ENCODE measurements at places on chromosomes 5 and 9.
A peak's percentile ranks its signal among the peaks of the same experiment; 100 is the strongest.

GRCh38 chr9:135178498-135178897, 91.0 kb downstream of the OLFM1 start:
- DNase-seq = no peak

DNA sequence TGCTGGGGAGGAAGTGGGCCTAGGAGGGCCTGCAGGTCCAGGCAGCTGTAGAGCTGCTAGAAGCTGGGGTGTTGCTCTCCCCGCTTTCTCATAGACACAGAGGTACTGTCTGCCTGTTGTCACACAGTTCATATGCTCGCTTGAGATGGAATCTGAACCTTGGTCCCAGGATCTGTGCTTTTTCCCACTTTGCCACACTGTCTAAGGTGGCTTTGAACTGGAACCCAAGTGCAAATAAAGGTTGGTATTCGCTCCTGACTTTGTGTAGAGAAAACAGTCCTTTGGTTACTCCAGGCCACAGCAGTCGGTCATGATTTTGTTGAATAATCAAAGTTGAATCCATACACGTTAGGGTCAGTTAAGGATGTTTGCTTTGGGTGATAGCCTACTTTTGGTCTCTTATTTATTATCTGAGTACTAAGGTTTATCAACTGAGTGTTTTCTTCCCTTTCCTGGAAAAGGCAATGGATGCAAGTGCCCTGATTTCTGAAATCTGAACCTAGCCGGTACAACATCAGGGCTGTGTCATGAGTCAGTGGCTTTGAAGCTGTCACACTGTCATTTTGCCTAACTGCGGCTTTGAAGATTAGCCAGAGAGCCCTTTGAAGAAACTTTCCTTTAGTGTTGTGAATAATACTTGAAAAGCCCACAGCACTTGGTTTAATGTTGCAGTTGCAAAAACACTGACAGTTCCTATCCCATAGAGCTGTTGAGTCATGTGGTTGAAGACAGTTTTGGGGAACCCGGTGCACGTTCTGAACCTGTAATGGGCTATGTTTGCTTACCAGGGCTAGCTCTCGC, 41.3 kb downstream of the HABP4 start:
- no peak for DNase-seq

- peak; percentile 14 for DNase-seq
Observed at GRCh38 chr5:173429489-173430150, 101.4 kb upstream of the STC2 start.

DNA sequence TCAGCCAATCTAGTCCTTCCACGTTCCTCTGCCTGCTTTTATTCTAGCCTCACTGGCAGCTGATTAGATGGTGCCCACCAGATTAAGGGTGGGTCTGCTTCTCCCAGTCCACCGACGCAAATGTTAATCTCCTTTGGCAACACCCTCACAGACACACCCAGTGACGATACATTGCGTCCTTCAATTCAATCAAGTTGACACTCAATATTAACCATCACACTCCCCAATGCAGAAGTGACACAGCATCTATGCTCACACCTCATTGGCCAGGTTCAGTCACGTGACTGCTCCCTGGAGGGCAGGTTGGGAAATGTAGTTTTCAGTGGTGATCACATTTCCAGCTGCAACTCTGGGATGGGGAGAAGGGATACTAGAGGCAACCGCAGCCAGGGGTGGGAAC, 13.0 kb downstream of the SUSD3 start:
- DNase-seq = peak; percentile 28

DNA sequence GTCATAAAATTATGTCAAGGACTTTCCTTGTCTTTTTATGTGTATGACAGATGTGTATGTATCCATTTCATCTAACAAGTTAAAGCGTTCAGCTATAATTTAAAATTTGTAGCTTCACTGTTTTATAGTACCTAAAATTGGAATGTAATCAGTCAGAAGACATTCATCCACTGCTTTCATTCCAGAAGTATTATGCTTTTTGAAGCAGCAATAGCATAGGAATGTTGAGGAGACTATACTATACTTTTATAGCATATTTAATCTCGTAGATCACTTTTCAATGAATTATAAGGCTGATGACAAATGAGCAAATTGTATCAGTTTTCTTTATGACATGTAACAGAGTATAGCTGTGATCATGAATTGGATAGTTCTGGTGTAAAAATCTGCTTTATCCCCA, 6.9 kb downstream of the PCDHGA12 start:
- no peak for DNase-seq

GRCh38 chr5:75571547-75571946, 39.7 kb upstream of the ANKDD1B start:
- no peak for DNase-seq

- DNase-seq = no peak
Observed at GRCh38 chr5:176836811-176837706, 26.7 kb downstream of the UNC5A start.

- no peak for DNase-seq
Observed at GRCh38 chr9:131426545-131426944, 32.7 kb downstream of the PRRC2B start.

DNA sequence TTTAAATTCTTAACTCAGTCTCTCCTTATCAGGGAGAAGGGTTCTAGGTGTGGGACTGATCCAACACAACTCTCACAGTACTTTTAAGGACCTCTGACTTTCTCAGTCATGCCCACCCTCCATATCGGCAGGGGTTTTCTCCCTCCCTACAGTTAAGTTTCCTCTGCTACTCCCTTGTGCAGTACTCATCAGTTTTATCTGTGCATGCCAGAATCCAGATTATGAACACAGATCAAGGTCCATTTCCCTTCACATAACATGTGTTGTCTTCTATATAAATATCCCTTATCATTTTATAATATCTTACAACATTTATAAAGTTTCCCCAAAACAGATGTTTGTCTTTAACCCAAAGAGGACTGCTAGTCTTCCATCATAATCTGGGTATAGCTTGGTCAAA, 986.5 kb upstream of the ARRDC3 start:
- no peak for DNase-seq

DNA sequence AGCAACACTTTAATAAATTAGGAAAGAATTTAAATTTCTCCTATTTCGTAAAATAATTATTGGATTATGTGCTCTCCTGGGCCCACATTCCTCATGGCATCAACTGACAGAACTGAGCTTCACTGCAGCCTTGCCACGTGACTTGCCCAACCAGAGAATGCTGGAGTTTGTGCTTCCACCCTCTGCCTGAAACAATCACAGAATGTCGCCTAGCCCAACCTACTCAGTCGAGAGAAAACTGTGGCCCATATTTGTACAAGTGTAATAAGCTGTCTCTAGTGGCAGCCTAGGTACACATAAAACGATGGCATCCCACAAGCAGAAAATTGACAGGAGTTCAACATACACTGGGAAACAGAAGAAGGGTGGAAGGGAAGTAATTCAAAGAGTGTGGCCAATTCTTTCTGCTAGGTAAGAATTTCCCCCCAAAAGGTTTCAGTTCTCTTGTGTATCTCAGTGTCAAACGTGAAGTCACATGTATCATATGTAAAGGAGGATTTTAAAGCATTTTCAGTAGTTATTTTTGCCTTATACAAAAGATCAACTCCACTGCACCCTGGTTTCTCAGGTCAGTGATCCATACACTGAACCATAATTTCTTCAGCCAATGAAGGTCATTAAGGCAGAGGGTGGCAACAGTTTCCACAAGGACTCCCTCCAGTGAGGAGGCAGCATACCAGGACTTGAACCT, 41.7 kb downstream of the ZNF608 start:
- no peak for DNase-seq

- DNase-seq = no peak
Observed at GRCh38 chr9:10015755-10016154, 597.0 kb downstream of the PTPRD start.

GRCh38 chr9:125258160-125258785, 3.4 kb upstream of the GAPVD1 start:
- DNase-seq = no peak

DNA sequence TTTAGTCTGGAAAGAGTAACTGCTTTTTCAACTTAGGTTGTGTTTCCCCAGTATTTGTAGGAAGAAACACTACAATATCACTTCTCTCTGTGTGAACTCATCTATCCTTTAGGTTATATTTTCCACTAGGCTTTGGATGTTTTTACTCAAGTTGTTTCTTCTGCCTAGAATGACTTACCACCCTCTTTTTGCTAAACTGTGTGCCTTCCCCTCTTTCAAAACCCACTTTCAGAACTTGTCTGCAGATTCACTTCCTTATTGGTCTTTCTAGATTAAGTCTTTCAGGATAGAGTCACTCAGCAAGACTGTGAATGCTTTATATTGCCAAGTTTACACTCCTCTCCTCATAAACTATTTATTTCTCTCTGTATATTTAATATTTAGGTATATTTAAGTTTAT, 14.2 kb upstream of the CAST start:
- no peak for DNase-seq

DNA sequence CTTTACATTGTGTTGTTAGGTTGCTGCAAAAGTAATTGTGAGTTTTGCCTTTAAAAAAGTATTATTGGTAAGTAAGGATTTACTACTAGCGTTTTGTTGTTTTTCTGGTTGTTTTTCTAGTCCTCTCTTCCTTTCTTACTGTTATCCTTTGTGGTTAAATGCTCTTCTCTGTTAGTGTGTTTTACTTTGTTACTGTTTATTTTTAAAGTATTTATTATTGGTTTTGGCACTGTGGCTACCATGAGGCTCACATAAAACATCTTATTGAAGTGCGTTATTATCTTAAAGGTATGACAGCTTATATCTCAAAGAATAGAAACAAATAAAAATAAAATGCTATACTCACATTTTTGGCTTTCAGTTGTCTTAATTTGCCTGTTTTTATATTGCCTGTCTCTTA, 17.6 kb downstream of the DMXL1 start:
- DNase-seq = no peak

DNA sequence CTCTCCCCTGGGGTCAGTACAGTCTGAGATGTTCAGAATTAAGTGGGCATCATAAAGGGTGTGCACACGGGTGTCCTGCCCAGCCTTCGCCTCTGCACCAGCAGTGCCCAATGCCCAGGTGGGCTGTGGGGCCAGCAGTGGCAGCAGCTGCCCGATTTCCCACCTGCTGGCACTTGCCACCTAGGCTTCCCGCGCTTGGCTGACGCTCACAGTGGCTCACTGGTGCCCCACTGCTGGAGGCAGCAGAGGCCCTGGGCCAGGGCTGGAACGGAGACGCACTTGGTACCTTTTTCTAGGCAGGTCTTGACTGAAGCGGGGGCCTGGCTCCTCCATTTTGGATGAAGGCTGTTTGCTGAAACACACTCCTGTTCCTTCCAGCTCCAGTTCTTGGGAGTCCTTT, 17.0 kb downstream of the MRNIP start:
- no peak for DNase-seq

- no peak for DNase-seq
Observed at GRCh38 chr9:123776708-123777537, 153.0 kb downstream of the DENND1A start.

GRCh38 chr9:112815868-112816267, 65.3 kb downstream of the SNX30 start:
- DNase-seq = no peak

DNA sequence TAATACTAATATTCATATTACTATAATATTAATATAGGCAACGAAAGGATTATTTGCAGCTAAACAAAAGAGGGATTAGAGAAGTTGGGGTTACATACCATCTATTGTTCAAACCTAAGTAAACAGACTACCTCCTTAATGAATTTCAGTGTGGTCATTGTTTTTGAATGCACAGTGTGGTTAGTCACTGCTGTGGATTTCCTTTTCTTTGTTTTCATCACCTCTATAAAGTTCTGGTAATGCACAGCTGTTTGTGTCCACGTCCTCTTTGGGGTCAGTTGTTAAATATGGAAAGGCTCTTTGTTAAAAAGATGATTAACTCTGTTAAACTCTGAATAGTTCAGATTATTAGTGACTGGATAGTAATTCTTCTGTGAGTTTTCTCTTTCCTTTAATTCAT, 233.6 kb downstream of the MAST4 start:
- DNase-seq = peak; percentile 19

- DNase-seq = no peak
Observed at GRCh38 chr9:77841739-77842386, 189.7 kb downstream of the GNAQ start.

DNA sequence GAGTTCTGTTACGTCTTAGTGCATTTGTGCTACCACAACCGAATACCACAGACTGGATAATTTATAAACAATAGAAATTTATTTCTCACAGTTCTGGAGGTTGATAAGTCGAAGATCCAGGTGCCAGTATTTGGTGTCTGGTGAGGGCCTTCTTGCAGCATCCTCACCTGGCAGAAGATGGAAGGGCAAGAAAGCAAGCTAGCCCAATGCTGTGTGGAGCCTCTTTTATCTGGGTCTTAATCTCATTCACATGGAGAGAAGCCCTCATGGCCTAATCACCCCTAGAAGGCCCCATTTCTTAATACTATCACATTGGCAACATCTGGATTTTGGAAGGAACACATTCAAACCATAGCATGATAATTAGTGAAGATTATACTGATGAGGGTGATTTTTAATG, 159.3 kb downstream of the CHSY3 start:
- no peak for DNase-seq

DNA sequence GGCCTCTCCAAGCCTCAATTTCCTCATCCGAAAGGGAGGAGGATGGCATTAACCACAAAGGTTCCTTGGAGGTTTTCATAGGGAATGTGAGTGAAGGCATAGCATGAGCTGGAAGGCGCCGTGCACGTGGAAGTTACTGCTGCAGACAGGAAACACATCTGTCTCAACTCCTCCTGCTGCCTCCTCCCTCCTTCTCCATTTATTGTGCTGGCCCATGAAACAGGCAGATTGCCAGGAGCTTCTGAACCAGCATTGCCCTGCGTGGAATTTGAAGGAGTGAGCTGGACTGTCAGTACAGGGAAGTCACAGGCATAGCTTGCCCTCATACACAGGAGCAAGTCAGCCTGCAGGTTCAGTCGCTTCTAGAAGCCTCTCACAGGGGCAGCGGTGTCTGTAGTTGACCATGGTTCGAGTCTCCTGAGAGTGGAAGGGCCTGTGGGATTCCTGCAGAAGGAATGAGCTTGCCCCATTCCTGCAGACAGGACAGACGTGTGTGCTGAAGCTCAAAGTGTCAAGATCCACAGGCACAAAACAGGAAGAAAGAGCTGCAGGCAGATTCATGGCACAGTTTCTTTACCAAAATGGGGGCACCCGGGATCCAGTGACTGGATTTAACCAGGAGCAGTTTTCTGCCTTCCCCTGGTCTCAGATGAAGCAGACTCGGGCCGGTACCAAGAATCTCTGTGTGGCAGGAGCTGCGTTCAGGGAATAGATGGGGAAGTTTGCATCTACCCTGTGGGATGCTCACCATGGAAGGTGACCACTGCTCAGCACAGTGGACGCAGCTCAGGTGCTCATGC, 48.7 kb upstream of the CTSL start:
- no peak for DNase-seq

GRCh38 chr5:73654819-73655318, 28.9 kb downstream of the ARHGEF28 start:
- DNase-seq = no peak

DNA sequence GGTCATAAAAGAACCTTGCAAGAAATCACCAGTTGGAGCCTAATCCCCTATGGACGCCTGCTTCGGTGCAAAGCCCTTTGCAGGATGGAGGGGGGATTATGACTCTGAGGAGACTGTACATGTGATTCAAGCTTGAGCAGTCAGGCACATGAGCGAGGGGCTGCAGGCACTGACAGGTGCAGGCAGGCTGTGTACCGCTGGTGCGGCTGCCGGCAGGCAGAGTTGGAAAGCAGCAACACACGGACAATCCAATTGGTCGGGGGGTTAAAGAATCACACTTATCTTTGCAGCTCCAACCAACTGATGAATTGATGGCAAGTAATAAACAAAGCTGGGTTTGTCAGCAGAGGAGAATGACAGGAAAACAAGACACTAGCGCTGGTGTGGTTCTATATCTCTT, 5.7 kb downstream of the WHRN start:
- DNase-seq = no peak

Measured in mesenchymal stem cell (in vitro differentiated cells and primary cell).